Hindlimb muscle (tissue), 1 donor: ENCODE measurements at places on chromosomes 5 and 9.

DNA sequence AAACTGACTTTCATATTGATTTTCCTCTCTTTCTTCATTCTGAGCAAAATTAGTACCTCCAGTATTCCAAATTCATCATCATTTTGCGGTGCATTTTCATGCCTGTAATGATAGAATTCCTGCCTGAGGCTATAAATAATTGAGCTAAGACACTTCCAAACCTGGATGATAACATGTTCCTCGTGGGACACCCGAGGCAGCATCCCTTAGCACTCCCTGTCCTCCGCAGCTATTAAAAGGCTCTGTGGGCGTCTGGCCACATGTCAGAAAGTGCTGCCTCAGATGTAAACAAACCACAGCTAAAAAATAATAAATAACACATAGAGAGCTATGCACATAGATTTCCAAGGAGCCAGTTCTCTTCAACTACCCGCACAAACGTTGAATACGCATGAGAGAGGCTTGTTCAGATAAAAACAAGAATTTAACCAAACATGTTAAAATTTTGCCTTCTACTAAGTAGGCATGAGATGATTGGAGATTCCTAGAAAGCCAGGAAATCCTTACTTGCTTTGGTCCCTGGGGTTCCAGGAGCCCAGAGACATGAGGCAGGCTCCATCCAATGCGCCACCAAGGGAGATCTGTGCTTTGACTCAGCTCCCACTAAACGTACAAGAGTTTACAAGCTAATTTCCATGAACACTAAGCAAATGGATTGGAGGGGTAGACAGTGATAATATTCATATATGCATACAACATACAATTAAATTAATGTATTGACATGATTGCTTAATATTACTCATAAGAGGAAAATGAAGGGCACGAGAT, 82.7 kb downstream of the SHC3 start:
- DNase-seq, result no peak

DNA sequence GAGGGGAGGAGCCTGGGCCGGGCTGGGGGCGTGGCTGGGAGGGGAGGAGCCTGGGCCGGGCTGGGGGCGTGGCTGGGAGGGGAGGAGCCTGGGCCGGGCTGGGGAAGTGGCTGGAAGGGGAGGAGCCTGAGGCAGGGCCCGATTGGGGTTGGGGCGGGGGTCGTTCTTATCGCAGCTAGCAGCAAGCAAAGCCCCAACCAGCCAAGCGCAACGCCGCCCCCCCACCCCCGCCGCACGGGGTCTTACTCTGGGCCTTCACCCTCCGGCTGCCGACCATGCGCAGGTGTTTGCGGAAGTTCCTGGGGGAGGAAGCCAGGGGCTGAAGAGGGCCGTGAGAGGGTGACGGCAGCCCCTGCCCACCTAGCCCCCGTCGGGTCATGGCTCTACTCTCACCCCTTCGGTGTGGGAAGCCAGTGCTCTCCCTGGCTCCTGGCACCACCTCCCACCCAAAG, 5.0 kb downstream of the NSMF start:
- no peak for DNase-seq

DNA sequence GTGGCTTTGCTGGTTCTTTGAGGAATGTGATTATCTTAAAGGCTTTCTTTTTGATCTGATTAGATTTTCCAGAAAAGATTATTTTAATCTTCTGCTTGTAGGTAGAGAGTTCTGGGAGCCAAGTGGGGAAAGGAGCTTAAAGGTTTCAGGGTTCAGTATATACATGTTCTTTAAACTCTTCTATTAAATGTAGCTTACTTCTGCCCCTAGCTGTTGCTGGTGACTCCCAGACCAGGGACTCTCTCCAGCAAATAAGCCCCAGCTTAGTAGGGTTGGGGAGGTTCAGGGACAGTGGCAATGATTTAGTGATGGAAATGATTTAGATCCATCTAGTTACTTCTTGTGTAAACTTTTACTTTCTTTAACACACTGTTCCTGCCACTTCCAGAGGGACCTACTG, 72.2 kb downstream of the SLC12A2 start:
- no peak for DNase-seq

DNA sequence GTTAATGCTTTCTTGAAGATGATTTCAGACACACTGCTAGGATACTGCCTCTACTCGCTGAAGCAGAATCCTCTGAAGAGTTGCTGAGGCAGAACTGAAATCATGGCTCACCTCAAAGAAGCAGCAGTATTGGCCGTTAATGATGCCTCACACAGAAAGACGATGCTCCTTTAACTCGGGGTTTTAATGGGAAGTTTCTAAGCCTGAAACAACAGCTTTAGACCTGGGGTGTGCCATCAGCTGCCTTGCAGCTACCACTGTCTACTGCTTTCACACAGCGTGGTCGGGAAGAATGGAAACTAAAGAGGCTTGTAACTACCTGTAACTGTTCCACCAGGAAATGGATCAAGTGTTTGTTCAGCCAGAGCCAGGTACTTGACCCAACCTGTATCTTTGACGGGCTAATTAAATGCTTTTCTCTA, at the start of gene CTXN3:
CTXN3 (plus strand) TSS at position 65 of the 422 bp plus-strand sequence. CDS start 8,440 bp downstream, outside the sequence.
- no peak for DNase-seq

DNA sequence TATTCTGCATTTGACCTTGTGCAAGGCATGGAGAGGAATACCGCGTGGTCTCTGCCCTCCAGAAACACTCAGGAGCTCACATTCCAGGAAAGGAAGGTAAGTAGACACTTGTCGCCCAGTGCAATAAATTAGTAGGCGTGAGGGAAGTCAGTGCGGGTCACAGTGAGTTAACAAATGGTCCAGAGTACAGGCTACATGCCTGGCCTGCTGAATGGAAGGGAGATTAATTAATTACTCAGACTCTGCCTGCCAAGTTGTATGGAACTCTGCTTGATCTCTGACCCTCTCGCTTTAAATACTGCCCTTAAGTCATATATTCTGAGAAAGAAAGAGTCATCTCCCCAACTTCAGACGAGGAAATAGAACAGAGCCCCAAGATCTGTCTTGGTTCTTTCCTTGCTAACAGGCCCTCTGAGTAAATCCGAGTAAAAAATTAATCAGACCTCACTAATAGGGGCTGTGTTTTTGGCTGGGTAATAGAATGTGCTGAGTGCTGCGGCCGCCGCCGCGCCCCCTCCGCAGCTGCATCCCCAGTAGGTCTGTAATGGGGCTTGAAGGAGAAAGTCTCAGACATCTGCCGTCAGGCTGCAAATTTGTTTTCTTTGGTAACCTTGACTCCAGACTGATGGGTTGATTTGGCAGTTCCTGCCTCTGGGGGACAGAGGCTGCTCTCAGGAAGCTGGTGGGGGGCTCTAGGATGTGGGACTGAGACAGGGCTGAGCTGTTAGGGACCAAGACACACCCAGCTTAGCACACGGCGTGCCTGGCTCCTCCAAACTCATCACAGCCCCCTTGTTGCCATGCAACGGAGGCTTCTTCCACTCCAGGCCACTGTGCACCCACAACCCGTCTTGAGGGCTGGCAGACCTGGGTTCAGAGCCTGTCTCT, 144.4 kb downstream of the NSG2 start:
- DNase-seq, result peak; percentile 41

GRCh38 chr5:148858547-148858946, 32.1 kb downstream of the ADRB2 start:
- no peak for DNase-seq

GRCh38 chr5:163094492-163095180, 342.8 kb upstream of the CCNG1 start:
- no peak for DNase-seq

- DNase-seq, result no peak
Measured at GRCh38 chr5:14075937-14076336, 67.2 kb upstream of the TRIO start.

DNA sequence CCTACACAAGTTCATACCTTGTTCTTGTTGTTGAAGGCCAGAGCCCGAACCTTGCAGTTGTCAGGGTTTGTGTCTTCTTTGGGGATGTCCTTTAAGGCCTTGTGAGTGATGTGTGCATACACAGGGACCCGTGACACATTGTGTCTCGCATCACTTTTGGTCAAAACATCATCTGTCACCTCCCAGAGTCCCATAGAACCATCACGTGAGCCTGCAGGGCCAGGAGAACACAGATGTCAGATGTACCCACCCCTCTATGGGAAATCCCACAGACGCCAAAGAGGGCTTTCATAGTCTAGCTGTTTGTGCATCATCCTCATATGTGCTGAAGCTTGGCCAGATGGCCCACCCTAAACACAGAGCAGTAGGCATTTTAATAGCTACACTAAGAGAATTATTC, 28.2 kb downstream of the DCAF12 start:
- no peak for DNase-seq

DNA sequence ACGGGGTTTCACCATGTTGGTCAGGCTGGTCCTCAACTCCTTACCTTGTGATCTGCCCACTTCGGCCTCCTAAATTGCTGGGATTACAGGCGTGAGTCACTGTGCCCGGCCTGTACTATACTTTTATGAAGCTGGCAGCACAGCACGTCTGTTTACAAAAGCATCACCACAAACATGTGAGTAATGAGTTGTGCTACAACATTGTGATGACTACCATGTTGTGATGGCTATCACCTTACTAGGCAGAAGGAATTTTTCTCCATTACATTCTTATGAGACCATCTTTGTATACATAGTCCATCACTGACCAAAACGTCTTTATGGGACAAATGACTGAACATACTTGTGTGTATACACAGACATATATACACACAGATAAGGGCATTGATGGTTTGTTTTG, 1019.0 kb downstream of the CDH18 start:
- DNase-seq, result no peak

- no peak for DNase-seq
Measured at GRCh38 chr5:139746691-139747582, 48.7 kb upstream of the PSD2 start.

GRCh38 chr9:79129865-79130480, 441.8 kb upstream of the TLE4 start:
- peak; percentile 56 for DNase-seq

GRCh38 chr5:109574985-109575384, 114.7 kb upstream of the MAN2A1 start:
- no peak for DNase-seq

GRCh38 chr5:2981035-2981434, 229.6 kb upstream of the IRX2 start:
- DNase-seq, result no peak

- no peak for DNase-seq
Measured at GRCh38 chr9:98667005-98667640, 41.6 kb downstream of the GABBR2 start.

- no peak for DNase-seq
Measured at GRCh38 chr9:76904661-76905457, 1.1 kb downstream of the PRUNE2 start.

DNA sequence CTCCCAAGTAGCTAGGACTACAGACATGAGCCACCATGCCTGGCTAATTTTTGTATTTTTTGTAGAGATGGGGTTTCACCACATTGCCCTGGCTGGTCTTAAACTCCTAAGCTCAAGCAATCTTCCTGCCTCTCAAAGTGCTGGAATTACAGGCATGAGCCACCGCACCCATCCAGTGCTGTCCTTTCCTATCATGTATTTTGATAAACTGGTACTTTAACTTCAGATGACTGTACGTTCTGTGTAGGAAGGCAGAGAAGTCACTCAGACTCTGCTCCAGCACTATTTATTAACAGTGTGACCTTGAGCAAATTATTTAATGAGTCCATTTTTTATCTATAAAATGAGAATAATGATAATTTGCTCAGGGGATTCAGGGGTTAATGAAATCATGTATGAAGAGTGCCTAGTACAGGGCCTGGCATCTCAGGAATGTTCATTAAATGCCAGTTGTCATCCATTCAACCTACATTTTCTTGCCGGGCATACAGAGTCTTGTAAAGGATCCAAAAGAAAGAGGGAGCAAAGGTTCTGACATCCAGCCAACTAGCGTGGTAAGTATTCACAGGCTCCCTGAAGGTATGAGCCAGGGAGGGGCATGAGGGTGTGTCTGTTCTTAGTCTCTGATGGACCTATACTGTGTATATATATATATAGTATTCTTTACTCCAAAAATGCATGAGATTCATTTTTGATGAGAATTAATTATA, 201.9 kb downstream of the PBX3 start:
- no peak for DNase-seq

DNA sequence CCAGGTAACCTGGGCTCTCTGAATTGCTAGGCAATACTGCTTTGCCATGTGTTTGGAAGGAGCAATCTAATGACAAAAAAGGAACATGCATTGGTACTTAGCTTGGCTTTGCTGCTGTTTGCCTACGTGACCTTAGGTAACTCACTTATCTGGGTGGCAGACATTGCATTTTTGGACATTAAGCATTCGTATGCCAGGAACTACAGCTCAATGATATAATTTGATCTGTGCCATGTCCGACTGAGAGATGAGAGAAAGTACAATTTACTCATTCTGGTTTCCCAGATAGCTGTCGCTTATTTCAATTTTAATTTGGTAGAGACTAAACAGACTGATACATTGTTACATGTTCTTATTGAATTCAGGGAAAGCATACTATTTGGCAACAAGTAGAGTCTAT, 63.2 kb upstream of the FRRS1L start:
- no peak for DNase-seq

DNA sequence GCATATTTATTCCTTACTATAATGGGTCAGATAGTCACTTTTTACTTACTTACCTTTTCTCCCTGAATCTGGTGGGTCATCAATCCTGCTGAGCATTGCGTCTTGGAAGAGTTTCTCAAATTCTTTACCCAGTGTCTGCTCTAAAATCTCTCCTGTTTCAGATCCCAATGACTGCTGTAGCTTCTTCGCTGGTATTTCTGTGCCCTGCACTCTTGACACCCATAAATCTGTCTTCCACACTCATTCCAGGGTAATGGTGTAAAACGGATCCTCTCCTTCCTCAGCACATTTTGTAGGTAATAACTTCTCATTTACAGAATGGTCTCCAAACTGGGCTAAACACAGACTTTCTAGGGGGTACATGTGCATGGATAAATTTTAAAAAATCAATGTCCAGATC, 407.4 kb downstream of the DMAC1 start:
- no peak for DNase-seq

DNA sequence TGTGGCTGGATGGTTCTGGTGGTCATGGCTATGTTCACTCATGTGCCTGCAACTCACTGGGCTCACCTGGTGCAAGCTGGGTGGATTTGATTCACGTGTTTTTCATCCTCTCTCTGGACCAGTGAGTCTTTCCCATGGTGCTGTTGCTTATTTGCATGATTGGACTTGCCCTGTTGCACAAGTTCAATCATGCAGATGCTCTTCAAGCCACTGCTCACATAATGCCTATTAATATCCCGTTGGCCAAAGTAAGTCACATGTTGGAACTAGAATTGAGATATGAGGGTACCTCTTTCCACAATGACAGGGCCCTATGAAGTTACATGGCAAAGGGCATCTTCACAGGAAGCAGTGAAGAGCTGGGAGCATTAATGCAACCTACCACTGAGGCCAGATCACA, 26.5 kb upstream of the MROH2B start:
- DNase-seq, result no peak
